ENCODE measurements at places on chromosomes 16 and 17. TPM values are rescaled to one million over a fixed set of nuclear protein-coding genes. Genes with fewer than 3 reads are reported as not detected.
A peak's percentile ranks its signal among the peaks of the same experiment; 100 is the strongest.

DNA sequence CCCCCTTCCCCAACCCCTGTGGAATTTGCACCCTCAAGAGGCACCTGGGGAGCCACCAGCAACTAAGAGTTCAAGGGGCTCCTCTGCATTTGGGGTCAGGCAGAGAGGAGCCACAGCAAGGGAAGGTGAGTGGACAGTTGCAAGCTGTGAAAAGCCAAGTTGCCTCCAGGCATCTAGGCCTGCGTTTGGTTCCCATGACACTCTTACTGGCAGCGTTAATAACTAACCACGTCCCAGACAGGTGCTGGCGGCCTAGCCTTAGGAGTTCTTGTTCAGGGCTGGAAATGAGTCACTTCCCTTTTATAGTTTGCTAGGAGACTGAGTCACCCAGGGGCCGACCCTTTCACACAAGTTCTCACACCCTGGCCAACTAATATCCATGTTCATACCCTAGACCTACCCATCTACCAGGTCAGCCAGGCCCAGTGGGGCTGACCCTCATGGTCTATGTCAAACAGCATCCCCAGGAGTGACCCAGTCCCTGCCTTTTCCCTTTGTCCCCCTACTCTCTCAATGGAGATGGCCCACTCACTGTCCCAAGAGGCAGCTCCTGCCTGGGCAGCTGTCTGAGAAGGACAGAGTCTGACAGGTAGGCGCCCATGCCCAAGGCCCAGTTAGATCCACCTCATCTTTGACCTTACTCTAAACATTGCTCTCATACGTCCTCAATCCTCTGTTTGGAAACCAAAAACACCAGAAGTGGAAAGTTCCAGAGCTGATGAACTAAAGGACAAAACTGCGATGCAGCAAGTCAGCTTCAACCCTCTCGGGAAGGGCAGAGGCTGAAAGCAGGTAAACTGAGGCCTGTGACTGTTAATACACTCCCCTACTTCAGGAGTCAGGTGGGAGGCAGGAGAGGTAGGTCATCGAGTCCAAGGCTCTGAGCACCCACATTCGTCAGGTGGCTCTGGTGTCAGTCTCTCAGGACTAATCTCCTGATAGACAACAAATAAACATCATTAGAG lies 300.6 kb downstream of the SOX9 start:
- peaks cover 32% of the 10 kb centered on the region for H3K4me1 ChIP-seq
- no peak for DNase-seq
- no peaks in the 10 kb centered on the region for H3K27me3 ChIP-seq
- H3K27ac ChIP-seq: peak overlapping the region; percentile 81
- no peak overlapping the region for H3K4me3 ChIP-seq

DNA sequence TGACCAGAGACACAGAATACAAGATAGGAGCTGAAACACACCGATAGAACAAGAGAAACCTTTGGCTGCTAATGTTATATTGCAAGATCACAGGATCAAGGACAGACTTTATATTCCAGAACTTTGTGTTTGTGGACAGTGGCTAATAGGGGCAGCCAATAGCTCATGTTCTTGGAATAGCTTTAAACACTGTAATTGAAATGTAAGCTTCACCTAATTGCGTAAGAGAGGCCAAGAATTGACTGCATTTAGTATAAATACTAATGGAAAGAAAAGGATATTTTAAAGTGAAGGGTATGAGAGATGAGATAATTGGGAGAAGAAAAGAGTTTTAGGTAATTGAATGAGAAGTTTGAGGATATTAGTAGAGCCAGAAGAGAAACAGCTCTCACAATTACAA lies 758.8 kb downstream of the CDH11 start:
- no peaks in the 10 kb centered on the region for H3K36me3 ChIP-seq
- H3K4me3 ChIP-seq: no peak overlapping the region
- peaks cover 36% of the 10 kb centered on the region for H3K4me1 ChIP-seq
- H3K27me3 ChIP-seq: no peaks in the 10 kb centered on the region
- no peak for DNase-seq

- H3K4me1 ChIP-seq: peaks cover 8% of the 10 kb centered on the region
- H3K36me3 ChIP-seq: peaks cover 24% of the 10 kb centered on the region
- no peak for DNase-seq
- H3K27me3 ChIP-seq: no peaks in the 10 kb centered on the region
- H3K27ac ChIP-seq: no peak overlapping the region
Observed at GRCh38 chr16:88630941-88631340, 7.4 kb upstream of the IL17C start.

DNA sequence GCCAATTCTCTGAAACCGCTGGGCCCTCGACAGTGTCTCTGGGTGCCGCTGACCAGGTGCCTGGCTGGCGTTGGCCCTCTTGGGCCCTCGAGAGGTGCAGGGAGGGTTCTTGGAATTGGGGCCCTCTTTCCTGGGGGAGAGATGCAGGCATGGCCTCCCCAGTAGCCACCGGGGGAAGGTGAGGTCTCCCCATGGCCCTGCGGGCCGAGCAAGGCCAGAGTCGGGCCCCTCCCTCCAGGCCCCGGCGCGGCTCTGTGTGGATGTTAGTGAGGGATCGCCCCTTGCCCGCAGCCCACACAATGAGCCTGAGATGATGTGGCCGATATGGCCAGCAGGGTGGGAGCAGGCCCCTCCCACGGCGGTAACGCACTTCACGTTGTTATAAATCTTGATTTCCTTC lies 23.1 kb upstream of the C1QTNF8 start:
- no peaks in the 10 kb centered on the region for H3K36me3 ChIP-seq
- no peaks in the 10 kb centered on the region for H3K4me1 ChIP-seq
- no peak for DNase-seq
- no peak overlapping the region for H3K4me3 ChIP-seq
- no peaks in the 10 kb centered on the region for H3K27me3 ChIP-seq

DNA sequence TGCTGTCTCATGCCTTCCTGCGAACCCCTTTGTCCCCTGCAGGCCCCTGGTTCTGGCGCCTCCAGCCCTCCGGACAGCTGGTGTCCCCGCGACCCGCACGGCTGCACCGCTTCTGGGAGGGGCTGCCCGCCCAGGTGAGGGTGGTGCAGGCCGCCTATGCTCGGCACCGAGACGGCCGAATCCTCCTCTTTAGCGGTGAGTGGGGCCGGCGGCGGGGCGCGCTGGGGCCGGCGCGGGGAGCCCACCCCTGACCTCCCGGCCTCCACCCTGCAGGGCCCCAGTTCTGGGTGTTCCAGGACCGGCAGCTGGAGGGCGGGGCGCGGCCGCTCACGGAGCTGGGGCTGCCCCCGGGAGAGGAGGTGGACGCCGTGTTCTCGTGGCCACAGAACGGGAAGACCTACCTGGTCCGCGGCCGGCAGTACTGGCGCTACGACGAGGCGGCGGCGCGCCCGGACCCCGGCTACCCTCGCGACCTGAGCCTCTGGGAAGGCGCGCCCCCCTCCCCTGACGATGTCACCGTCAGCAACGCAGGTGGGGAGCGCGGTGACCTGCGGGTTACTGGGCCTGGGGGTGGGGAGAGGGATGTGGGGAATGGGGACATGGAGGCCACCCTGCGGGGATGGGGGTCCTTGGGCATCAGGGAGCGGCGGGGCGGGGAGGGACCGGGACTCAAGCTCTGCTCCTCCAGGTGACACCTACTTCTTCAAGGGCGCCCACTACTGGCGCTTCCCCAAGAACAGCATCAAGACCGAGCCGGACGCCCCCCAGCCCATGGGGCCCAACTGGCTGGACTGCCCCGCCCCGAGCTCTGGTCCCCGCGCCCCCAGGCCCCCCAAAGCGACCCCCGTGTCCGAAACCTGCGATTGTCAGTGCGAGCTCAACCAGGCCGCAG lies 7.1 kb upstream of the IL32 start:
- H3K36me3 ChIP-seq: peaks cover 6% of the 10 kb centered on the region
- H3K27me3 ChIP-seq: no peaks in the 10 kb centered on the region
- H3K4me3 ChIP-seq: peak overlapping the region; percentile 83
- DNase-seq: no peak
- H3K4me1 ChIP-seq: peaks cover 15% of the 10 kb centered on the region

The NOXO1 gene
- total RNA-seq: 0.91 TPM
